NCI-H460 (cell line): ENCODE measurements at places on chromosomes 4 and X. TPM values are rescaled to one million over a fixed set of nuclear protein-coding genes. Genes with fewer than 3 reads are reported as not detected.
A peak's percentile ranks its signal among the peaks of the same experiment; 100 is the strongest.

DNA sequence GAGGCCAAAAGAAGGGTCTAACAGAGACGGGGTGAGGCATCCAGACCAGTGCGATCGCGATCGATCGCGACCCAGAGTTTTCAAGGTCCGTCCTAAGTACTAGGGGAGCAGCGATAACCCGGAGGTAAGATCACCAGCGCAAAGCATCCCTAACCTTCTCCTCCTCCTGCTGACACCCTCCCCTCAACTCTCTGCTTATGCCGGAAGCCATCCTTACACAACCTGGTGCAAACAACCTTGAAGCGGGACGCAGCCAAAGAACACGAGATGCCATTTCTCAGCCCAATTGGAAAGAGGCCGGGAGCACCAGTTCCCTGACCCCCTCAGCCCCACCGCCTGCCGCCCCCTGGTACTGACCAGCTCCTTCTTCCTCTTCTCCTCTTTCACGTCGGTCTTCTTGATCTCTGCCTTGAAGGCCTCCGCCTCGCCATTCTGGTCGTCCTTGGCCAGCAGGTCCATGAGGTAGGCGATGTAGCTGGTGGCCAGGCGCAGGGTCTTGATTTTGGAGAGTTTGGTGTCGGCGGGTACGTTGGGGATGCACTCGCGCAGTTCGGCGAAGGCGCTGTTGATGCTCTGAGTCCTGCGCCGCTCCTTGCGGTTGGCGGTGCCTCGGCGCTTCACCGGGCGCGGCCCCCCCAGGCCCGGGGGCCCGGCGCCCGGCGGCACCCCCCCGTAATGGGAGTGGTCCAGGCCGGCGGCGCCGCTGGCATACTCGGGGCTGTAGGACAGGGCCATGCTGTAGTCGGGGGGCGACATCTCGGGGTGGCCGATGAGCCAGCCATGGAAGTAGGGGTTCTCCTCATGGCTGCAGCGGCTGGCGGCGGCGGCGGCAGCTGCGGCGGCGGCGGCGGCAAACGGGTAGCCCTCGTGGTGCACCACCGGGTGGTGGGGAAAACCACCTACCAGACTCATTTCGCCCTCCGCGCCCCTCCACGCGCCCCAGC, 1.4 kb downstream of the HAND2 start:
- no peak for DNase-seq

GRCh38 chr4:188647820-188648370, 508.7 kb downstream of the TRIML1 start:
- no peak for DNase-seq

DNA sequence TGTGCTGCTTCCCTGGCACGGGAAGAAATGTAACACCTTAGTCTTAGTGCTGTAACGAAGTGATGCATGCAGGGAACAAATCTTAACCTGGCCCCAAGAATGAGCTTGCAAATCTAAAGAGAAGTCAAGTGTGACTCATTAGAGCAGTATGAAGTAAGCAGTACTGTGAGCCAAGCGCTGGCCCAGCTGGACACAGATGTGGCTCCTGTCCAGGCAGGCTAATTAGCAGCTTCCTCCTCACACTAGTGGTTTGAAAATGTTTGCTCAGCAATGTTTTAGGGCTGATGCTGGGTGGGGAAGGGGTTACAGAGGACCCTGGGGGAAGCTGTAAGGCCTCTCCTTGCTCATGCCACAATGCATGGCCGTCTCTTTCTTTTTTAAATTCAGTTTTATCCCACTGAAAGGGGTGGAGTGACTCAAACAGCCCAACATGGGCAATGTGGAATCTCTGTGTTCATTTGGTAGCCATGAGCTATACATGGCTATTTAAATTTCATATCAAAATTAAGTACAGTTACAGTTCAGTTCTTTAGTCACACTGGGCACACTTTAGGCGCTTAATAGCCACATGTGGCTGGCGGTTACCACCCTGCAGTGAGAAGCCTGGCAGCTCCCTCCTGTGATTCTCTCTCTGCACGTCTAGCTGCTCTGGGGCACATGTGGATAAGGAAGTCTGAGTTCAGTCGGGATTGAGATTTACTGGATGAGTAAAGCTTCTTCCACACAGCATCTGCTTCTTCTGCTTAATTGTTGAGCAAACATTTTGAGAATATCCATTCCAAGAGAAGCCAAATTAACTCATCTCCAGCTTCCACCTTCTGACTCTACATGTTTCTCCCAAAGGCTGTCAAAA, 48.8 kb downstream of the MAP7D2 start:
- peak; percentile 51 for DNase-seq

GRCh38 chrX:120365968-120366367, 4.1 kb downstream of the ATP1B4 start:
- DNase-seq = no peak

DNA sequence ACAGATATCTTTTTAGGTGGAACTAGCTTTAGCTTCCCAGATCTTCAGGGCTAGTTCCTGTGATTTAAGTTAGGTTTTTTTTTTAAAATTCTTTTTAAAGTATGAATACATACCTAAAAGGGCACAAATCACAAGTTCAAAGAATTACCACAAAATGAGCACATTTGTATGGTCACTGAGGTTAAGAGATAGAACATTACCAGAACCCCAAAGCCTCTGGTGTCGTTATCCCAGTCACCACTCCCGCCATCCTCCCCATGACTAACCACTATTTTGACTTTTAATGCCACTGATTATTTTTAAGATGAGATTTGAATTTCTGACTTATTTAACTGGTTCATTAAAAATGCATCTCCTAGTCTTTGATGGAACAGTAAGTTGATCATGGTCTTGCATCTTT, 5.4 kb downstream of the PGK1 start:
- no peak for DNase-seq

The SMAD1 gene
- total RNA-seq = 17.4 and 23.1 TPM in 2 replicates

The ZBTB49 gene
- 1.3 and 2.8 TPM in 2 replicates for total RNA-seq
